Stromal cell of bone marrow (primary cell): ENCODE measurements at places on chromosomes 2 and 18.

DNA sequence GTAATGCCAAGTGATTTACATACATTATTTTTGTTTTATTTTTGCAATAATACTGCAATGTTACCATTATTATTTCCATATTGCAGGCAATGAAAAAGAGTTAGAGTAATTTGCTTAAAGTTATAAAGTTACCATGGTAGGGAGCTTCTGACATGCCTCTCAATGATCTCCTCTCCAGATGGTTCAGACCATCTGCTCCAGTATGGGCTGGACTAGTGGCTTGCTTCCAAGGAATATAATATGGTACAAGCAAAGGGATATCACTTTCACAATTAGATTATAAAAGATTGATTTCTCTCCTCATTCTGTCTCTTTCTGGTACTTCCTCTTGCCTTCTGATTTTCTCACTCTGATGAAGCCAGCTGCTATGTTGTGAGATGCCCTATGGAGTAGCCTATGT lies 245.4 kb downstream of the INSIG2 start:
- DNase-seq: no peak

DNA sequence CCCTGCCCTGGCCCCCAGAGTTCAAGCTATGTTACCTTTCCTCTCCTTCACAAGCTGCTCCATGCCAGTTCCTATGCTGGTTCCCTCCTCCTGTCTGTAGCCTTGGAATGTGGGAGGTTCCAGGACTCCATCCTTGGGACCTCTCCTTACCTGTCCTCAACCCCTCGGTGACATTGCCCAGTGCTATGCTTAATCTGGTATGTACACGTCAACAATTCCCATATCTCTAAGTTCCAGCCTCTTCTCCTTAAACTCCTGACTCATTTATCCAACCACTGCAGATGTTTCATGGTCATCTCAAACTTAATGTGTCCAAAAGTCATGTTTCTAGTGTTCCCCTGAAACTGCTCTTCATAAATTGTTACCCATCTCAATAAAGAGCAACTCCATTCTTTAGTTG lies 160.8 kb downstream of the TNS1 start:
- DNase-seq: no peak

DNA sequence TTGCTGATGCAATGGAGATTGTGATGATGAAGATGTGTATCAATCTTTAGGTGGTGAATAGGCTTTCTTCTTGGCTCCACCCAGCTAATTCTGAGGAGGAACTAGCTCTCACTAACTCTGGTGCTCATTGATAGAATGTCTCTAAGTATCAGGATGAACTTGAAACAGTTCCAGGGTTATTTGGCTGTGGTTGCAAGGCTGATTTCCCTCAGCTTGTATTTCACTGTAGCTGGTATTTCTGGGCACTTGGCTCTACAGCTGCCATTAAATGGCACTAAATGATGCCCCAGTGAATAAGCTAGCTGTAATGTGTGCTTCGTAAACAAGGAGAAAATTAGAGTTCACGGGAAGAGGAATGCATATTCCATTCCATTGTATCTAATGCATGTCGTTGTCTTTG lies 241.2 kb downstream of the RPIA start:
- no peak for DNase-seq

DNA sequence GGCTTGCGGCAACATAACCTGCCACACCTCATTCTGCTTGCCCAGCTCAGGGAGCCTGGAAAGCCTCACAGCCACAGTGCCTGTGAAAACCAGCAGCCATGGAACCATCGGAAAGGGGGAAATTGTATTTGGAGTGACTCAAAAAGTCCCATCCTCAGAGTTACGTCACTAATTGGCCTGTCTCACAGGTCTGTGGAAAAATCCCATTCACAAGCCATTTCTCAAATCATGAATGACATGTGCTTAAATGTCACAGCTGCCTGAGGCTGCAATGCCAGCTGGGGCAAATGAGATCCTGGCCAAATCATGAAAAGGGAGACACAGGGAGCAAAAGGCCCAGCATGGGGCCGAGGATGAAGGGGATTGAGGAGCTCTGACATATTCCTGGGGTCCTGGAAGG lies 486.9 kb upstream of the RAB6C start:
- no peak for DNase-seq

DNA sequence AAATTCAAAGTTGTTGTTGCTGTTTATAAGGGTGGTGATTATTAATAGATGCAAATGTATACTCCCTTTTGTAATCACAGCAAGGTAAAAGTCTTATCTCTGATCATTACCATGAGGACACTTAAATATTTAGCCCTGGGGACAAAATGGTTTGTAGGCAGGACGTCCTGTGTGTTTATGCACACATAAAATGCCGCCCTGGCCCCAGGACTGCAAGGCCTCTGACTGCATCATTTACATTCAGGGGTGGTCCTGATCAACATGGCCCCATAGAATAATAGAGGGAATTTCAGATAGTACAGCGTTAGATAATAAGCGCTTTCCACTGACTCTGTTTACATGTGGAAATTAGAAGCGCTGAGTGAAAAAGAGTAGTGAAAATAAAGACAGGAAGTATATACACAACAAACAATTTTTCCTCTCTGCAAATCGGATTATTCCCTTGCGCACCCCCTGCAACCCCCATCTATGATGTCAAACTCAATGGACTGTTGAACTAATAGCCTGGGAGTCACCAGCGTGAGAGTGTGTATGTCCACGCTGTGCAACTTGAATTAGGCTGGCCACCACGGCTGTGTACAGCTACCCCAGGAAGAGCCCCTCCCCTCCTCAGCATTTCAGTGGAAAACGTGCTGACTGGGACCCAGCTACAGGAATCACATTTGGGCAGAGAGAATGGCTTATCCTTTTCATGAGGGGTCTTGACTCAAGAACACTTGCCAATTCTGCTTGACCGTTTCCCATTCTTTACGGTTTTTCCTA lies 291.5 kb downstream of the SOX11 start:
- no peak for DNase-seq

GRCh38 chr2:80149991-80150390 lies 154.6 kb downstream of the LRRTM1 start:
- no peak for DNase-seq

GRCh38 chr18:61926532-61926931 lies 33.7 kb upstream of the RNF152 start:
- no peak for DNase-seq

DNA sequence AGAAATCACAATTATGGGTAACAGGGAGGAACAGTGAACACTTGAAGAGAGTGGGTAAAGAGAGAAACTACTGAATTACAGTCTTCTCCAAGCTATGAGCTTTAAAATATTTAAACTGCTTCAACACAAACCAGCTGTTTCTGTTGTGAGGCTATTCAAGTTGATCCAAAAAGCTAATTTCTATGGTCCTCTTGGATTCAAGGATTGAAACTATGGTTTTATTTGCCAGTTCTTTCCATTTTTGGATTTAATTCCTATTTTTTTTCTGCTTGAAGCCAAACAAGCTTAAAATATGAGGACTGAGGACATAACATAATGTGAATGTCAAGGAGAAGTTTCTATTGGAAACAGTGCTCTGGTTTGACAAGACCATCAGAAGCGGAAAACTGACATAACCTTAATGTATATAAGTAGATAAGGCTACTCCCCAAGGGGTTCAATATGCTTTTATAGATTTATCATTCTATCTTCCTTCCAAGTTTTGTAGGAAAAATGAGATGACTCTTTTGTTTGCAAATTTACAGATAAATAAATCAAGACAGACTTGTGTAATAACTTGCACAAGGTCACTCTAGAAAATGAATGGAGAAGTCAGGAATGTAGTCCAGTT lies 60.7 kb upstream of the AQP4 start:
- no peak for DNase-seq

- DNase-seq: no peak
Measured at GRCh38 chr2:181483876-181484275, 26.7 kb downstream of the ITGA4 start.

GRCh38 chr2:40036241-40036640 lies 257.2 kb upstream of the THUMPD2 start:
- no peak for DNase-seq

DNA sequence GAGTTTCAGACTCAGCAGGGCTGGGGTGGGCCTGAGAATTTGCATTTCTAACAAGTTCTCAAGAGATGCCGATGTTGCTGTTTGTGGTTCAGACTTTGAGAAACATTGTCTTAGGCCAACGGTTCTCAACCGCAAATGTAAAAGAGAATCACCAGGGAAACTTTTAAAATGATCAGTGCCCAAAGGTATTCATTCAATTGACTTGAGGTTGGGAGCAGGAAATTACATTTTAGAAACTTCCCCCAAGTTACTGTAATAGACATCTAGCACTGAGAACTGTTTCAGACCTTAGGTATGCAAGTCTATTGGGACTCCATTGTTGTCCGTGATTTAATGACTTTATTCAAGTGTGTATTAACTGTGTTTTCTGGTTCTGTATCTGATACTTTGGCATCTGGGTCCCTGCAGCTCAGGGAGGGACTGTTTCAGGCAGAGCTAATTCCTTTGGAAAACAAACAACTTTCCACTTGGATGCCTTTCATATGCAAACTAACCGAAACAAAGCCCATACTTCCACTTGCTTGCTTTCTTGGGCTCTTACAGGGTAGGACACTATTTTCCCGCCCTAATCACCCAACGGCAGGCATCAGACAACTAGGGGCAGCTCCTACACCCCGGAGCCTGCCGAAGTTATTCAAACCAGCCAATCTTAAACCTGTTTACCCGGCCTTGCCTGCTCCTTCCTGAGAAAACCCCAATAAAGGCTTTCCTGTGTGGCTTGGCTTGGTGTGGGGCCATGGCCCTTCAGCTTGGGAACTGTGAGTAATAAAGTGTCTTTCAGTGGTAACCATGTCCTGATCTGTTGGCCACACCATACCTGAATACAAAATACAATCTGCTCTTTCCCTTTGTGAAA lies 97.6 kb downstream of the POLE4 start:
- DNase-seq: peak; percentile 49

- DNase-seq: peak; percentile 18
Measured at GRCh38 chr2:222448748-222449181, 24.4 kb downstream of the SGPP2 start.

DNA sequence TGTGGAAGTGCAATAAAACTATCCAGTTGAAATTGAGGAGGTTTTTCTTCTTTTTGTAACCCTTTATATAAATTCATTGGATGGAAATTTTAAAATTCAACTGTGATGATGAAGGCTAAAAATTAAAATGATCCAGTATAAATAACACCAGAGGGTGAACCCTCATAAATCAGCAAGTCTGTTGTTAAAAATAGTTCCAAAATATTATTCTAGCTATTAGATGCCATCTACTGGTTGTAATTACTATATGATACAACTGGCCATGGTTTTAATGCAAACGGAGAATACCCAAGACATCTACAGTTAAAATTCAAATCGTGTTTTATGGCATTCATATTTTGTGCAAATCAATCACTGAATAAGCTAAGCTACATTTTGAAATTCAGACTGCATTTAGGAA lies 53.8 kb downstream of the TMEM200C start:
- DNase-seq: no peak

- DNase-seq: no peak
Measured at GRCh38 chr2:106208874-106209273, 14.8 kb upstream of the UXS1 start.

GRCh38 chr2:71303849-71304248 lies 27.7 kb upstream of the ZNF638 start:
- no peak for DNase-seq
